Activated CD4-positive, alpha-beta T cell treated with anti-CD3 and anti-CD28 coated beads, Interleukin-2, amount 50 U/mL, for 1 hour (primary cell): ENCODE measurements at places on chromosomes 3 and 15.

- no peak for DNase-seq
Measured at GRCh38 chr3:101189796-101190195, 130.6 kb downstream of the IMPG2 start.

- no peak for DNase-seq
Measured at GRCh38 chr3:37741644-37742043, 120.0 kb upstream of the CTDSPL start.

GRCh38 chr3:193552923-193553322, 1.8 kb downstream of the ATP13A4 start:
- DNase-seq, result no peak

GRCh38 chr3:66317750-66318376, 97.1 kb downstream of the SLC25A26 start:
- no peak for DNase-seq

GRCh38 chr15:91782221-91782620, 71.3 kb upstream of the SLCO3A1 start:
- no peak for DNase-seq

DNA sequence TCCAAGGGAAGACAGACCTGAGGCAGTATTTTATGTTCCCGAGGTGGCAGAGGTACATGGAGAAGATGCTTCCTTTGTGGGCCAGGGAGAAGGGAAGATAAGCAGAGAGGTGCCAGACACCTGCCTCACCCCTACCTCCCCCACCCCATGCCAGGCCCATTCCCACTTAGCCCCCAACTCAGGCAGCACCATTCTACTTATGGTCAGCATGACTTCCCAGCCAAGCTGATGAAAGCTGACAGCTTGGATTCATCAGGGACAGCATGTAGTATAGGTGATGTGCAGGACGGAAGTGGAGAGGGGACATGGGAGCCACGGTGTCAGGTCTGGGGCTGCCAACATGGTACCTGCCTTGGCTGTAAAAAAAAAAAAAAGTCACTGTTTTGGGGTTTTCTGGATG, 57.5 kb upstream of the CSPG4 start:
- DNase-seq, result no peak
